ENCODE measurements at places on chromosomes 16 and 17.

- no peak for DNase-seq
Observed at GRCh38 chr17:41522301-41523224, 3.9 kb upstream of the KRT15 start.

- no peak for DNase-seq
Observed at GRCh38 chr17:64028874-64029464, 8.5 kb upstream of the ICAM2 start.

DNA sequence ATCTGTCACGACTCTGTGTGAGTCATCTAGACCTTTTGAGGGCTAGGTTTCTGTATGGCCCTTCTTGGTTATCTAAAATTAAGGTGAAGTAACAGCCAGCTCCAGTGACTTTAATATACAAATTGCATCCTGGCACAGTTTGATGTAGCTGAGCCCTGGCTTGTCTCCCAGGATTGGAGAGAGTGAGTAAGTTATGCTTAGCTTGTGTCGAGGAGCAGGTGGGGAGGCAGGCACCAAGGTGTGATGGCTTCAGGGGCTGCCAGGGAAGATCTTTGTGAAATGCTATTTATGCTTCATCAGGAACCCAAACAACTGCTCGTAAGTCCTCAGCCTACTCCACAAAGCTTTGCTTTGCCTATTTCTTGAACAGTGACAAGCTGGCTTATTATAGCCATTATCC, 261.2 kb downstream of the HS3ST4 start:
- no peak for DNase-seq

GRCh38 chr17:77376795-77377709, 236.3 kb downstream of the SEC14L1 start:
- no peak for DNase-seq

DNA sequence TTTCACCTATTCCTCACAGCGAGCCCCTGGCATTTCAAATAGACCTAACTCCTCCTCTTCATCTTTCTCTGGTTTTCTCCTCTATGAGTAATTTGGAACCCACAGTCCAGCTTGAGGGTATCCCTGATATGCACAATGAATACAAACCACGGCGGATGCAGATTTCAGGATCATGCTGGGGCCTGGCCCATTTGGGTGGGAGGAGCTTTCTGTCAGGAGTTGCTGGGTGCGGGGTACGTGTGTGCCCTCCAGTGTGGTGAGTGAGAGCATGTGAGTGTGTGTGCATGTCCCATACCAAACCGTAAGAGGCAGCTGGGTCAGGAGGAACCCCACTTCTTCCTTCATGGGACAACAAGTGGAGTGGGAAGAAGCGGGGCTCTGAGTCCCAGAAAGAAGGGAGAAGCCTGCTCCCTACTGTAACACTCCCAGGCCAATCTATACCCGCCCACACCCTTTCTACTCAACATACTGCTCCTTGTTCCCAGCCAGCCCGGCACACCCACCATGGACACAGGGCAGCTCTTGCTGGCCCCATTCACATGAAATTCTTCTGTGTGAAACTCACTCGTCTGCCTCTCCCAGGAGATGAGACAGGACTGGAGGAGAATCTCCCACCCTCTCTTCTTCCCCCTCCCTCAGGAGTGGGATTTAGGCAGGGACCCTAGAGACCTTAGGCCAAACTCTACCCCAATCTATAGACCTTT, 18.4 kb downstream of the CNTNAP1 start:
- no peak for DNase-seq

DNA sequence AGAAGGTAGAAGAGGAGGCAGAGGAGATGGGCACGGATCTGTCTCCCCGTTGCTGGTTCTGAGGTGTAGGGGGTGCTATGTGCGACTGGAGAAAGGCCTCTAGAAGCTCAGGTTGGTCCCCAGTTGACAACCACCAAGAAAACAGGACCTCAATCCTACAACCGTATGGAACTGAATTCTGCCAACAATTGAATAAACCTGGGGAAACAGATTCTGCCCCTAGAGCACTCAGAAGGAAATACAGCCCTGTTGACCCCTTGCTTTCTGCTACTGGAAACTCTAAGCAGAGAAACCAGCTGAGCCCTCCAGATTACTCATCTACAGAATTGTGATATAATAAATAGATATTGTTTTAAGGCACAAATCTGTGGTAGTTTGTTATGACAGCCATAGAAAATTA, 313.0 kb upstream of the GOT2 start:
- DNase-seq: no peak

Measured in cortex of kidney (tissue), 1 donor.